ENCODE measurements at places on chromosomes 11 and 22.

- DNase-seq, result no peak
These were observed 9.4 kb downstream of the BMAL1 start for GRCh38 chr11:13287036-13287435.

GRCh38 chr11:122816761-122817520 is 21.4 kb upstream of the CRTAM start:
- DNase-seq, result no peak

- no peak for DNase-seq
These were observed 486 bp downstream of the NAP1L4 start for GRCh38 chr11:2991452-2992233.

DNA sequence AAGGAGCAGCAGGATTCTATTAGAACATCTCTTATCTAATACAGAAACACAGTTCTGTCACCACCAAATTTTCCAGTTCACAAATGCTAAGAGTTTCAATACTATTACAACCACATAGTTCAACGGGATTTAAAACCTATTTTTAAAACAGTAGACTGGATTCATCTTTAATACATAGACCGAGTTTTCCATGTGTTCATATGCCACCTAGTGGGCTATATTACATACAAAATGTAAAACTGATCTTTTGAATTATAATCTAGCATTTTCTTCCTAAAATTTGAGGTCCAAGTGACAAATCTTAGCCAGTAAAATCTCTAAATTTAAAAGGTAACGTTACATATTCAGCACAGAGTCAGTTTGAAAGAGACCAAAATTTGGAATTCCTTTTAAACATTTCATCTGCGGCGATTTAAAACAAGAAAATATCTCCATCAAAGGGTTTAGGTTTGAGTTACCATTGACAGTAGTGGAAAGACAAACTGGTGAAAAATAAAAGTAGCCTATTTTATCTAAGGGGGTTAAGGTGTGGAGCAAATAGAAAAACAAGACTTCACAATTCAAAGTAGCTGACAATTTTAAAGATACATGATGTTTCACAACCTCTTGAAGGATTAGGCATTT is 269.3 kb upstream of the MPPED2 start:
- no peak for DNase-seq

- DNase-seq, result no peak
These were observed 35.9 kb upstream of the MYEOV start for GRCh38 chr11:69257838-69258658.

DNA sequence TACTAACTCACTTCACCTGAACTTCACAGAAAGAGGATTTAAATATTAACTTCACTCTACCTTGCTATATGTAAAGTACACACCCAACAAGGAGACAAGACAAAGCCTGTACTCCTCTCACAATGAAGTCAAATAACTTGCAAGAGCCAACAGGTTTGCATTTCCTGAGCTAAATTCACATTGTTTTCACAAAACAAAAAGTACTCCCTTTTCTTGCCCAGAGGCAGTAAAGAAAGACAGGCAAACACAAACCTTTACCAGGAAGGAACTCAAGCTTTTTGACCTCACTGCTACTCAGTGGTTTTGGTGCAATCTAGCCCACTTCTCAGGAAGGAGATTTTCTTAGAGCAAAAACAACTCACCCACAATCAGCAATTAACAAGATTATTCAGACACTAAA is 15.7 kb downstream of the USP28 start:
- DNase-seq, result no peak

DNA sequence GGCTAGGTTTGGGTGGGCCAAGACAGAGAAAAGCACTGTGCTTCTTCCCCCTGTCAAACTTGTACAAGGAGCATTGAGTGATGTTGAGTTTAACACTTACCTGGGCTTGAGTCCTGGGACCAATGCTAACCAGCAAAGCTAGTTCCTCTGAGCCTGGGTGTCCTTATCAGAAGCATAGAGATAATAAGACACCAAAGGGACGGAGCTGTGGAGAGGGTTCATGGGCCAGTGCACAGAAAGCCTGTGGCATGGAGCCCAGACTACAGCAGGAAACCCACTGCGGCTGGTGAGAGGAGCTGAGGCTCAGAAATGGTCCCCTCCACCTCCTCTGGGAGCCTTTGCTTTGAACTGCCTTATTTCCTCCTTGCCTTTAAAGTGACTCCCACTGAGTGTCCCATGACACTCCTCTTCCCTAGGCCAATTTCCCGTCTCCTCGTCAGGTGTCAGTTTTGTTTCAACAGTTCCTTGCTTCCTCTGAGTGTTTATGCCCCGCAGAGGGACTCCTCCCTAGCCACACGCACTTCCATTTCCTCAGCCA is 9.4 kb downstream of the SLCO2B1 start:
- no peak for DNase-seq

GRCh38 chr11:68311160-68312116 is 953 bp upstream of the LRP5 start:
- no peak for DNase-seq

DNA sequence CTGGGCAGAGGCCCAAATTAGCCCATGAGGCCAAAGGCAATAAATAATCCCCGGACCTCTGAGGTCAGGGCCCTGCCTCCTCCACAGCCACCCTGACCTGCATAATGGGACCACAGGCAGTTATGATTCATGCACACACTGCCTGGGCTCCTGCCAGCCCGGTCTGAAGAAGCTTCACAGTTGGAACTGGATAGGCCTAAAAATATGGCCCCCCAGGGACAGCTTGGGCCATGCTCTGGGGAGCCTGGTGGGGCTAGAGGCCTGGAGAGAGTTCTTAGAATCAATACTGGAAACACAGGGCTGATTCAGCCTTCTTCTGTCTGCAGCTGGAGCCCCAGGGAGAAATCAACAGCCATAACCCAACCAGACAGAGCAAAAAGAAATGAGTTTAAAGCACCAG is 112.8 kb upstream of the CADM1 start:
- no peak for DNase-seq

GRCh38 chr22:37388538-37388937 is 38.7 kb downstream of the ELFN2 start:
- no peak for DNase-seq

DNA sequence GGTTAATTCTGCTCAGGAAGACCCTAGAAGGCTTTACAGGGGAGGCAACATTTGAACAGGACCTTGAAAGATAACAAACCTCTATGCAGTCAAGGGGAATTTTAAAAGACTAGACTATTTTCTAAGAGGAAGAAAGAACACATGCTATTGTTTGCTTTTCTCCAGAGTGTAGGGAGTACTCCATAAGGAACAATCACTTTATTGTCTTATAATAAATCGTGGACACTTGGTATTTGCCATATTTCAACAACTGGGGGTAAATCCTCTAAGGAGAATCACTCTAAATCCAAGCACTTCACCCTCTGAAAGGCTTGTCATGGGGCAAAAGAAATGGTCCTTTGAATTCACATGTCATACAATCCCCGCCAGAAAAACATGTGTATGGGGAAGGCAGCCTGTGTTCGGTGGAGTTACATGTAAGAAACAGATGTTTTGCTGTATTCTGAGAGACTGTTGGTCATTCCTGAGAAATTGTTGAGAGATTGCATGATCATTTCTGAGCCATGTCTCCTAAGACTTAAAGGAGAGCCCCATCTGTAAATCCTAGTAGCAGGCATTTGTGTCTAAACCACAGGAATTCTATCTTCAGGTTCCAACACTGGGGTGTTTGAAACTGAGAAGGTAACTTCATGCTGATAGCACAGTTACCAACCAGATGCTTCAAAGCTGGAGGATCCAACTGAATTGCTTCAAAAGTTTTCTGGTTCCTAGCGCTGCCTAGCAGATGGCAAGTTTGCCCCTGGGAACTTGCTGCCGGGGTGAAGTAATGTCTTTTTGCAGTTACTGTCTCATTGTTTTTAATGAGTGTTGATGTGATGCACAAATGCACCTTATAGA is 66.8 kb downstream of the FZD4 start:
- DNase-seq, result no peak

DNA sequence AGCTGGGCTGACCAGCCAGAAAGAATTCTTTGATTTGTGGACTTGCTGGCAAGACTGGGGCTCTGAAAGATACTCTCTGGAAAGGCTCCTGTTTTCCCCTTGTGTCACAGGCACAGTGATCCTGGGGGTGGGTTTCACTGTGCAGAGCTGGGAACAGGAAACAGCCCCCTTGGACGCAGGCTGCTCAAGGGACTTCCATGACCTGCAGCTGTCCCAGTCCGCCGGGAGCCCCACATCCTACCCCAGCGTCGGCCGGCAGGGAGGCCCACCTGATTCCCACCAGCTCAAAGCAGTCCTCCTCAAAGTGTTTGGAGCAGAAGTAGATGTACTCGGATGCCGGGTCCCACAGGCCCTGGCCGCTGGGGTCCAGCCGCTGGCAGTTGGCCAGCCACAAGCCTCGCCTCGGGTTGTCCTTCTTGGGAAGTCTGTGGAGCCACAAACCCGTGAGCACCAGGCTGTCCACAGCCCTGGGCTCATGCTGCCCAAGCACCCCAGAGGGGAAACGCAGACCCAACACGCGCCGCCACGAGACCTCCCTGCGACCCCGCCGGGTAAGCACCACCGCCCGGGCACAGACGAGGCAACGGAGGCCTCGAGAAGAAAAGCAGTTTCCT is 824 bp downstream of the THAP7 start:
- DNase-seq, result no peak

GRCh38 chr11:25702417-25702816 is 629.5 kb upstream of the ANO3 start:
- no peak for DNase-seq

GRCh38 chr11:118652681-118653181 is 26.7 kb downstream of the TREH start:
- DNase-seq, result no peak

All from stimulated activated CD4-positive, alpha-beta T cell treated with anti-CD3 and anti-CD28 coated beads, TNF-alpha, amount 100 ng/mL, for 1 hour (primary cell).